ENCODE measurements at places on chromosomes 5 and 9. TPM values are rescaled to one million over a fixed set of nuclear protein-coding genes. Genes with fewer than 3 reads are reported as not detected.

GRCh38 chr5:103037673-103038455 lies 82.1 kb downstream of the GIN1 start:
- H3K27me3 ChIP-seq = no peaks in the 10 kb centered on the region
- H3K4me1 ChIP-seq = no peaks in the 10 kb centered on the region
- H3K4me3 ChIP-seq = no peak overlapping the region
- H3K27ac ChIP-seq = no peak overlapping the region

TMEM252 gene
- total RNA-seq = not detected

DNA sequence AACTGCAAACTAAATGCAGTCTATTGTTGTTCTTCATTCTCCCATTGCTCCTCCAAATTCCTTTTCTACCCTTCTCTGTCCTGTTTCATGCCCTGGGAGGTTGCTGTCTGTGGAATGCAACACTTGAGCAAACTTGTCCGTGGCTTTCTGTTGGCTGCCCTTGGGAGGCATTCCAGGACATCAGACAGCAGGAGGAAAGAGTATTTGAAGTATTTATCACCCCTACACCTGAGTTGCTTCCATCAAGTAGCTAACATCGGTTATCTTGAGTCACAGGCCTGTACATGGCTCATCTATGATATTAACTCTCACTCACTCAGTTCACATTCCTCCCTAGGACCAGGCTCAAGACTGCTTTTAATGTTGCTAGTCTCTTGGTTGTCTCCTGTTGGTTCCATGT lies 803.4 kb upstream of the CDH6 start:
- no peaks in the 10 kb centered on the region for H3K36me3 ChIP-seq
- no peak overlapping the region for H3K4me3 ChIP-seq
- H3K27me3 ChIP-seq = no peaks in the 10 kb centered on the region
- DNase-seq = no peak
- no peak overlapping the region for H3K27ac ChIP-seq

DNA sequence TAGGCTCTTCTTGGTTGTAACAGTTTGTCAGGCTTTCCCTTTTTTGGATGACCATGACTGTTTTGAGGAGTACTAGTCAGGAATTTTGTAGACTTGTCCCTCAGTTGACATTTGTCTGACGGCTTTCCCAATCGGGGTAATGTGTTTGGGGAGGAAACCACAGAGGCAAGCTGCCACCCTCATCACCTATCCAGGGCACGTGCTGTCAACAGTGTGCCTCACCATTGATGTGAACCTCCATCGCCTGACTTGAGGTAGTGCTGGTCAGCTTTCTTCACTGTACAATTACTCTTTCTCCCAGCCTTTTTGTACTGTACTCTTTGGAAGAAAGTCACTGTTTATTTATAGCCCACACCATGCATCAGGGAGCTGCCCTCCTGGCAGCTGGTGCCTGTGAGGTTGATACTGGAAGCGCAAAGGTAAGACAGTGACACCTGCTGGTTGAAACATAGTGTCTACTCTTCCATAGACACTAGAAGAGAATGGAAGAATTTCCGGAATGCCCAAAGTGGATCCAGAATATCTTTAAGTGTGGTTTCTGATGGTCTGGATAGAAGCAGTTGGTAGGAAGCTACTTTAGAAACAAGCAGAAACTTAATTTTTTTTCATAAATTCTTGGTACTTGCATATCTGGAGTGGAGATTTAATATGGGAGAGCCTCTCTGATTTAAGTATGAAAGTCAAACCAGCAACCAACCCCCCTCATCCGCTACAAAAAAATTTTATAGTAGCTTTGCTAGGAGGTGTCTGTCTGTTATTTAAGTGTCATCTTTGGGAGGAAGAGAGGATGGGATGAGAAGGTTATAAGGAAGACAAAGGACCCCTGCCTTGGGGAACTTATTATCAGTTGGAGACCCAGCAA lies 69.3 kb downstream of the SNX30 start:
- peak; percentile 28 for DNase-seq
- H3K4me1 ChIP-seq = no peaks in the 10 kb centered on the region
- no peaks in the 10 kb centered on the region for H3K27me3 ChIP-seq
- no peaks in the 10 kb centered on the region for H3K36me3 ChIP-seq

DNA sequence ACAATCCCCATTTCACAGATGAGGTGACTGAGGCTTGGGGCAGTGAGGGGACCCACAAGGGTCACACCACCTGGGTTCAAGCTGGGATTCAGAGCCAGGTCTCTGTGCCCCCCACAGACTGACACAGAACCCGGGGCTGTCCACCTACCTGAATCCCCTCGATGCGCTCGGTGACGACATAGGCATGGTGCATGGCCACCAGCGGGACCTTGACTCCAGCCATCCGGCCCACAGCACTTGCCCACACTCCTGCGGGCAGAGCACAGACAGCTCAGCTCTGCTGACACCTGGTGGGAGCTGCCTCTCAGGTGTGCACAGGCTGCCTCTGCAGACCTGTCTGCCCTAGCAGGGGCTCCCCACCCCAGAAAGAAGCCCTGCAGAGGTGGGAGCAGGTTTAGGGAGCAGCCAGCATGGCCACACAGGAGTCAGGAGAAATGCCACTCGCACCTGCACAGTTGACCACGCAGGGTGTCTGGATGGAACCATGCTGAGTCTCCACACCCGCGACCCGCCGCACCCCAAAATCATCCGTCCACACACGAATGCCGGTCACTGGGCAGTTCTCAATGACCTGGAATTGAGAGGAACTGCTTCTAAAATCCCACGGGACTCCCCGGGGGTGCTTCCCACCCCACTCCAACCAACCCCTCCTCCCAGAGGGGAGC lies 8.4 kb downstream of the SARDH start:
- H3K4me3 ChIP-seq = no peak overlapping the region
- no peak for DNase-seq
- H3K4me1 ChIP-seq = no peaks in the 10 kb centered on the region
- H3K27me3 ChIP-seq = no peaks in the 10 kb centered on the region
- H3K27ac ChIP-seq = no peak overlapping the region

- peak overlapping the region; percentile 62 for H3K27ac ChIP-seq
- H3K4me3 ChIP-seq = no peak overlapping the region
Observed at GRCh38 chr5:172410662-172411483, 43.5 kb downstream of the SH3PXD2B start.

GRCh38 chr5:137320056-137321045 lies 178.8 kb downstream of the SPOCK1 start:
- H3K27me3 ChIP-seq = no peaks in the 10 kb centered on the region
- peaks cover 3% of the 10 kb centered on the region for H3K4me1 ChIP-seq
- H3K4me3 ChIP-seq = no peak overlapping the region
- peak; percentile 49 for DNase-seq
- H3K36me3 ChIP-seq = no peaks in the 10 kb centered on the region

GRCh38 chr5:75651575-75652238 lies 40.5 kb downstream of the ANKDD1B start:
- H3K4me1 ChIP-seq = no peaks in the 10 kb centered on the region
- H3K27me3 ChIP-seq = no peaks in the 10 kb centered on the region
- no peak overlapping the region for H3K4me3 ChIP-seq
- DNase-seq = no peak
- H3K36me3 ChIP-seq = no peaks in the 10 kb centered on the region

- no peak overlapping the region for H3K4me3 ChIP-seq
- no peaks in the 10 kb centered on the region for H3K36me3 ChIP-seq
- peaks cover 16% of the 10 kb centered on the region for H3K4me1 ChIP-seq
Observed at GRCh38 chr5:180594311-180595045, 3.2 kb upstream of the SCGB3A1 start.

DNA sequence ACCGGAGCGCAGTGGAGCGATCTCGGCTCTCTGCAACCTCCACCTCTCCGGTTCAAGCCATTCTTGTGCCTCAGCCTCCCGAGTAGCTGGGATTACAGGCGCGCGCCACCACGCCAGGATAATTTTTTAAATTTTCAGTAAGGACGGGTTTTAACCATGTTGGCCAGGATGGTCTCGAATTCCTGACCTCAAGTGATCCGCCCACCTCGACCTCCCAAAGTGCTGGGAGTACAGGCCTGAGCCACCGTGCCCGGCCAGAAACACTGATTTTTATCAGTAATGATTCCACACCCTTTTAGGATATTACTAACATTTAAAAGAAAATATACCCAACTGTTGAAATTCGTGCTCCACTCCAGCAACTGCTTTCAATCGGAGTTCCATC lies 464 bp upstream of the FAM151B start:
- no peaks in the 10 kb centered on the region for H3K27me3 ChIP-seq
- H3K4me1 ChIP-seq = no peaks in the 10 kb centered on the region
- H3K4me3 ChIP-seq = peak overlapping the region; percentile 64
- no peak for DNase-seq
- H3K27ac ChIP-seq = peak overlapping the region; percentile 88

DNA sequence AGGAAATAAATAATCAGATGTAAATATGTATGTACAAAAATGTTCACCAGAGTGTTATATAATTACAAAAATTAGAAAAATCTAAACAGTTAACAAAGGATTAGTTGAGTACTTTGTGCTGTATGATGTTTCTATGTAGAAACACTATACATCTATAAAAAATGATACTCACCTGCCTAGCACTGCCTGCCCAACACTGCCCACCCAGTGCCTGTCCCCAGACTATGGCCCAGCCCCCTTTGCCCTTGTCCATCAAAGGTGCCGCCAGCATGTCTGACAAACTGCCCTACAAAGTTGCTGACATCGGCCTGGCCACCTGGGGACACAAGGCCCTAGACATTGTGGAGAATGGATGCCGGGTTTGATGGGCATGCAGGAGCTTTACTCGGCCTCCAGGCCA lies 6.1 kb upstream of the MEGF9 start:
- H3K27ac ChIP-seq = no peak overlapping the region
- no peak for DNase-seq
- no peaks in the 10 kb centered on the region for H3K4me1 ChIP-seq
- no peaks in the 10 kb centered on the region for H3K36me3 ChIP-seq

SHISAL2B gene
- total RNA-seq = not detected

DNA sequence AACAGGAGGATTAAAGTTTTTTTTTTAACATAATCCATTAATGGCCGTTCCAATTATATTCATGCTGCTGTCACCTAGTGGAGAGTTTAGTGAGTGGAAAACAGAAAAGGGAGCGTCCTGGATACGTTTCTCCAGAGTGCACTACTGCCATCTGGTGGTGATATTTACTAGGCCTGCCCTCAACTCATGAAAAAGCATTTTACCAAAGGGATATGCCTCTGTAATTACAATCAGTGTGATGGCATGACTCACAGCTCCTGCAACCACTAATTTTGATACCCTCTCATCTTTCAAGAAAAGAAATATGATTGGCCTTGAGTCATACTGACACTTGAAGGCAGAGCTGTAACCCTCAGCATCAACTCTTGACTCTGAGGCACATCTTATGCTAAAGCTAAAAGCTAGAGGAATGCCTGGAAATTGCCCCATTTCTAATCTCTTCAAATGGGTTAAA lies 20.1 kb downstream of the MINAR2 start:
- H3K27me3 ChIP-seq = no peaks in the 10 kb centered on the region
- DNase-seq = peak; percentile 75
- no peak overlapping the region for H3K27ac ChIP-seq
- no peak overlapping the region for H3K4me3 ChIP-seq

- no peak overlapping the region for H3K27ac ChIP-seq
- no peaks in the 10 kb centered on the region for H3K27me3 ChIP-seq
- H3K4me3 ChIP-seq = no peak overlapping the region
- DNase-seq = no peak
- H3K4me1 ChIP-seq = no peaks in the 10 kb centered on the region
Observed at GRCh38 chr5:111682121-111682520, 74.9 kb downstream of the NREP start.

OLFM1 gene
- total RNA-seq = 11.7 TPM

SEMA5A gene
- total RNA-seq = 4.5 TPM

SUSD3 gene
- total RNA-seq = 2.2 TPM

SCGB3A2 gene
- total RNA-seq = not detected

PFN3 gene
- total RNA-seq = not detected

DNA sequence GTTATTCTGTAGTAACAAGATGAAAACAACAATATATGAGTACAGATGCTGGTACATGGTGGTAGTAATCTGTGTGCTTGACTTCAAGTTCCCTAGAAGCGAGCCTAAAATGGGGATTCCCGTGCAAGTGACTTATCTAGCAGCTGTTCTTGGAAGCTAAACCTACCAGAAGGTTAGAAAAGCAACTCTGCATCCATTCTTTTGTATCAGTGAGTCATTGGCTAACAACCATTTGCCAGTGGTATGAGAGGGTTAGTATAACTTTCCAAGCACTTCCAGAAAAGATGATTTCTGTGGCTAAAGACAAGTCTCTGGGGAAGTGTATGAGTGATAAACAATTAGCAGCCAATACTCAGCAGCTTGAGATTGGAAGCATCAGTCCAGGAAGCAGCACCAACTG lies 787.7 kb upstream of the CDH6 start:
- no peaks in the 10 kb centered on the region for H3K4me1 ChIP-seq
- H3K4me3 ChIP-seq = no peak overlapping the region
- DNase-seq = no peak
- no peaks in the 10 kb centered on the region for H3K27me3 ChIP-seq
- no peak overlapping the region for H3K27ac ChIP-seq

DNA sequence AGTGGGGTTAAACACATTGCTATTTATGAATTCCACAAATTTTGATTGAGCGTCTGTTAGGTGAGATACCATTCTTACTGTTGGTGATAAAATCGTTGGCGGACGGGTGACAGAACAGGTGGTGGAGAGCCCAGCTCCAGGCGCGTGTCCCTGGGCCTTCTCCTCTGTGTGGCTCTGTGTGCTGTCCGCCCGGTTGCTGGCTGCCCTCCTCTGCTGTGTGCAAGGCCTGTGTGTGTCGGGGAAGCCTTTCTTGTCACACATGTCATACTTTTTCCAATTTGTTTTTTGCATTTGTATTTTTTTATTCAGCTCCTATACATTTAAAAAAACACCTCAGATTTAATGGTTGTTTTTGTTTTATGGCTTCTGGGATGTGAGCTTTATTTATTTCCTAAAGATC lies 33.9 kb downstream of the TENT4A start:
- DNase-seq = no peak
- no peak overlapping the region for H3K27ac ChIP-seq
- H3K4me1 ChIP-seq = no peaks in the 10 kb centered on the region
- H3K36me3 ChIP-seq = no peaks in the 10 kb centered on the region
- no peak overlapping the region for H3K4me3 ChIP-seq

DNA sequence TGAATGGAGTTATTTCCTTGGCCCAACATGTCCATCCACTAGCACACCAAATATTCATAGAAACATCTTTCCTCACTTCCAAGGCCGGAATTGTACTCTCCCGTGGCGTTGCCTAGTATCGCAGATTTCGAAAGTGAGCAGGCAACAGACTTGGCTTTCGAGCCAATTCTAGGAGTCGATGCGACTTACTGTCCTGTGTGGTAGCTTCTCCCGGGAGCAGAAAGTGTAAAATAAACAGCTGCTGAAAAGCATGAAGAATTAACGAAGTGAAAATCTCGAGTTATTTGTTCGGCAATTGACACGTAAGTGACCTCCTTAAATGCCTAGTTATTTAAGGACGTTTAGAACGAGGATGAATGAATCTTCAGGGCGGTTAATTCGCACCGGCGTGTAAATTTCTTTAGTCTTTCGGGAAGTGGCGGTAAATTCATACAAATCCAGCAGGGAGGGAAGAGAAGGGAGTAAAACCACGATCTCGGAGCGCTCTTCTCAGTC lies 449 bp upstream of the PCSK5 start:
- peak; percentile 33 for DNase-seq
- H3K4me1 ChIP-seq = no peaks in the 10 kb centered on the region
- no peaks in the 10 kb centered on the region for H3K27me3 ChIP-seq
- peak overlapping the region; percentile 68 for H3K4me3 ChIP-seq
- no peaks in the 10 kb centered on the region for H3K36me3 ChIP-seq

Data from prostate gland (tissue), 2 donors.